ENCODE measurements at places on chromosomes 2 and 18.

- no peak overlapping the region for H3K27ac ChIP-seq
- no peaks in the 10 kb centered on the region for H3K4me1 ChIP-seq
- DNase-seq = no peak
- no peaks in the 10 kb centered on the region for H3K36me3 ChIP-seq
- no peak overlapping the region for H3K4me3 ChIP-seq
- H3K27me3 ChIP-seq = no peaks in the 10 kb centered on the region
Observed at GRCh38 chr2:79686884-79687283, 174.0 kb downstream of the CTNNA2 start.

GRCh38 chr2:200350850-200351285 lies 44.4 kb downstream of the SPATS2L start:
- H3K4me1 ChIP-seq = peaks cover 23% of the 10 kb centered on the region
- no peak for DNase-seq
- H3K36me3 ChIP-seq = no peaks in the 10 kb centered on the region
- H3K4me3 ChIP-seq = no peak overlapping the region

DNA sequence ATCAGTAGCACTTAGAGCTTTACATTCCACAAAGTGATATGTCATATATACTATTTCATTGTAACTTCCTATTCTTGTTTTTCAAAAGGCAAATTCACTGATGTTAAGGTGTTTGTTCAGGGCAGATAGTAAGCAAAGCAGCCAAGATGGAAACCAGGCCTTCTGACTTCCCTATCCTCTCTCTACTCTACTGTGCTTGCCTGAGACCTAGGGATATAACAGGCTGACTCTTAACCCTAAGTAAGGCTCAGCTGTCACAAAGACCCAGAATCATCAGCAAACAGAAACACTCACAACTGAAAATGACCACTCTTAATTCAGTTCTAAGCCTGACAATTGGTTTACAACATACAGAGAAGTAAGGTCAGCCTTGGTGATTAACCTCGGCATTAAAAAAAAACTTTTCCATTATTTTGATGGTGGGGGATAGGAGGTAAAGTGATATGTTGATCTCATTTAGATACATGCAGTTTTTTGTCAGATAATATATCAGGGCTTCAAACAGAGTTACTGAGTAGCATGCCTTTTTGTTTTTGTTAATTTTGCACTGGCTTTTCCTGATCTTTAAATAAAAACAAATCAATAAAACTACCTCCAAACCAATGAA lies 95.4 kb upstream of the CHRNA1 start:
- no peak overlapping the region for H3K4me3 ChIP-seq
- H3K27me3 ChIP-seq = no peaks in the 10 kb centered on the region
- no peaks in the 10 kb centered on the region for H3K36me3 ChIP-seq
- no peak for DNase-seq

GRCh38 chr2:55761024-55761423 lies 67.4 kb upstream of the PNPT1 start:
- no peaks in the 10 kb centered on the region for H3K27me3 ChIP-seq
- H3K27ac ChIP-seq = peak overlapping the region; percentile 64
- peaks cover 11% of the 10 kb centered on the region for H3K4me1 ChIP-seq
- H3K36me3 ChIP-seq = no peaks in the 10 kb centered on the region
- no peak for DNase-seq
- no peak overlapping the region for H3K4me3 ChIP-seq

GRCh38 chr2:115634578-115634977 lies 1192.1 kb downstream of the DPP10 start:
- no peak overlapping the region for H3K27ac ChIP-seq
- H3K4me3 ChIP-seq = no peak overlapping the region
- H3K36me3 ChIP-seq = no peaks in the 10 kb centered on the region
- no peaks in the 10 kb centered on the region for H3K27me3 ChIP-seq
- DNase-seq = no peak
- H3K4me1 ChIP-seq = no peaks in the 10 kb centered on the region

DNA sequence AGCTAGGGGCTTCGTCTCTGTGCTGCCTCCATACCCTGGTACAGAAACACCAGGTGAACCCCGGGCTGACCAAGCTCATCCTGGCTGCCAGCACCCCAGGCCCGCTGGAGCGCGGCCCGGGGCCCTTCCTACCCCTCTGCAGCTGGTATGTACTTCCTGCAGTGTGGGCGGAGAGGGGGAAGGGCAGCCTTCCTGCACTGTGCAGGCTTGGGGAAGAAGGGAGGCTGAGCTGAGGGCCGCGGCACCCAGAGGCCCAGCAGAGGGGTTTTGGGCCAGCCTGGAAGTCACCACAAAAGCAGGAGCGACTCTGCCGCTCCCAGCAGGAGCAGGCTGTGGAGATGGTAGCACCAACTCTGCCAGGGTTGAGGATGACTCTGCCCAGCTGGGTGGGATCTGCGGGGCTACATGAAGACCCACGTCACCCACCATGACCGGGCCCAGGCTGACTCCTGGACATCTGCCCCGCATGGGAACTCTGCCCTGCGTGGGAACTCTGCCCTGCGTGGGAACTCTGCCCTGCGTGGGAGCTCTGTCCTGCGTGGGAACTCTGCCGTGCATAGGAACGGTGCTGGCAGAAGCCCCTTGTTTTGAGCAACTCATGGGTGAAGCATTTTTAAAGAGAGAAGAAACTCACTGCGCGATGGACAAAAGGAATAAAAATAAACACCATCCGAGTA lies 273.3 kb downstream of the NDUFA10 start:
- peak; percentile 29 for DNase-seq
- H3K27ac ChIP-seq = peak overlapping the region; percentile 25
- peak overlapping the region; percentile 3 for H3K4me3 ChIP-seq
- H3K36me3 ChIP-seq = no peaks in the 10 kb centered on the region
- H3K4me1 ChIP-seq = peaks cover 35% of the 10 kb centered on the region
- H3K27me3 ChIP-seq = no peaks in the 10 kb centered on the region

DNA sequence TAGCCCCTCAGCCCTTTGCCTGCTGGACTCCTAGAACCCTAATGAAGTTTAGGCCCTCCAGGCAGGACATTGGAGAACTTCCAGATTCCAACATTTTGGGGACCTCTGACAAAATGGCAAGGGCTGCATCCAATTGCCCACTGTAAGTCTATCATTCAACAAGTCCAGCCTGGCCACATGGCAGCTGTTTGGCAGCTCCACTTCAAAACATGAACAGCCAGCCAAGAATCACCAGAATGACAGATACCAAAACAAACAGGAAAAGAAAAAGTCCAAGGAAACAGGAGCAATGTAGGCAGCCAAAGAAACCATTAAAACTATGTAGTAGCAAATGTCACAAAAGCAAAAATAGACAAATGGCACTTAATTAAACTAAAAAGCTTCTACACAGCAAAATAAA lies 25.5 kb downstream of the SLC4A5 start:
- DNase-seq = no peak
- H3K4me3 ChIP-seq = no peak overlapping the region
- peaks cover 19% of the 10 kb centered on the region for H3K36me3 ChIP-seq
- peaks cover 11% of the 10 kb centered on the region for H3K4me1 ChIP-seq

GRCh38 chr2:175824243-175824642 lies 177.8 kb downstream of the LNPK start:
- H3K4me1 ChIP-seq = no peaks in the 10 kb centered on the region
- no peaks in the 10 kb centered on the region for H3K36me3 ChIP-seq
- no peak overlapping the region for H3K27ac ChIP-seq
- no peak overlapping the region for H3K4me3 ChIP-seq

GRCh38 chr2:46748121-46748520 lies 167.5 kb downstream of the MCFD2 start:
- no peak for DNase-seq
- H3K4me3 ChIP-seq = no peak overlapping the region
- no peaks in the 10 kb centered on the region for H3K36me3 ChIP-seq
- no peak overlapping the region for H3K27ac ChIP-seq

DNA sequence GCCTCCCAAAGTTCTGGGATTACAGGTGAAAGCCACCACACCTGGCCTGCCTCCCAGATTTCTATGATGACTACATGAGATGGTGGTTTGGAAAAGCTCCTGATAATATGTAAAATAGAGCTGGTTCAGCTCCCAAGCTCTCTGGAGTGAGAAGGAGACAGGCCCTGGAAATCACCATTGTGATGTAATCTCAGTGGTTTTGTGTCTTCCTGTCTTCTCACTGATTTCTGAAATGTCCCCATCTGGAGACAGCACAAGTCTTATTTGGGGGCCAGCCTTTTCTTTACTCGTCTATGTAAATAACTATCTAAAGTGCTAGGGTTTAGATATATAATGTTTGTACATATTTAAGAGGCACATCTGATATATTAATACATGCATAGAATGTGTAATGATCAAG lies 64.0 kb downstream of the CCNT2 start:
- no peaks in the 10 kb centered on the region for H3K4me1 ChIP-seq
- H3K4me3 ChIP-seq = no peak overlapping the region
- DNase-seq = no peak

DNA sequence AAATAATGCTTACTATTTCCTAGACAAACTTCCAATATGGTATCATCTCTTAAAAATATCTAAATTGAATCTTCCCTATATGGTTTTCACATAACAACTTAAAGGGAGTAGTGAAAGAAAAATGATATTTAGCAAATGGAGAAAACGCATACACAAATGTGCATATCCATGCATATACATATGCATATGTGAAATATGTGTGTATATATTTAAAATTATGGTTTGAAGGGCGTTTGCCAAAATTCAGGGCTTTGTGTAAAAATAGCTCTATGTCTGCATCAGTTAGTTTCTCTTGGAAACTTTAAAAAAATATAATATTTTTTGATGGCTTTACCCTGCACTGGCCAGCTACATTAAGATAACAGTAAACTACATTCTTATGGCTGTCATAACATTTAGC lies 986.7 kb downstream of the BCL11A start:
- no peaks in the 10 kb centered on the region for H3K27me3 ChIP-seq
- no peak for DNase-seq
- H3K4me1 ChIP-seq = no peaks in the 10 kb centered on the region
- no peaks in the 10 kb centered on the region for H3K36me3 ChIP-seq
- H3K4me3 ChIP-seq = no peak overlapping the region
- no peak overlapping the region for H3K27ac ChIP-seq

DNA sequence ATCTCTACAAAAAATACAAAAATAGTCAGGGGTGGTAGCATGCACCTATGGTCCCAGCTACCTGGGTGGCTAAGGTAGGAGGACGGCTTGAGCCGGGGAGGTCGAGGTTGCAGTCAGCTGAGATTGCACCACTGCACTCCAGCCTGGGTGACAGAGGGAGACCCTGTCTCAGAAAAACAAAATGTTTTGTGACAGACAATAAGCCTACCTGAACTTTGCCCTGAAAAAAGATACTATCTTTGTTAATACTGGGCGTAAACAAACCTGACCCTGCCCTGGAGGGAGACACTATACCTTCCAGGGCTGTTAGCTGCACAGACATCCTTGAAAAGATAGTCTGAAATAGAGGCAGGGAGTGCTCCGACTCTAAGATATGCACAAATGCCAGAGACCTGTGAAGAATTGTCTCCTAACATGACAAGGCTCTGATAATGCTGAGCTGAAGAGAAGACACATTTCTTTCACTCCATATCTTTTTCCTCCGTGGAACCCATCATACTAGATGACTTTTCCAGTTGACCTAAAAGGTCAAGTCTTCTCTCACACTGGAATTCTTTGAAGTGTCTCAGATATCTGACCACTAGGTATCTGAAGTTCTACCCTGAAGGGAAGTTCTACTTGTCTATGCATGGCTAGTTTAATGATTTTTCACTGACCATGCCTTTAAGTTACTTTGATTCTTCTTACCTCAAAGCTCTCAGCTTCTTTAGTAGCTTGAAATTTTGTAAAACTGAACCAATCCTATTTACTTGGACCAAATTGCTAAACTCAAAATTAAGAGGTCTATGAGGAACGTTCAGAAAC lies 20.9 kb upstream of the HK2 start:
- no peak overlapping the region for H3K4me3 ChIP-seq
- no peaks in the 10 kb centered on the region for H3K4me1 ChIP-seq
- no peaks in the 10 kb centered on the region for H3K36me3 ChIP-seq

DNA sequence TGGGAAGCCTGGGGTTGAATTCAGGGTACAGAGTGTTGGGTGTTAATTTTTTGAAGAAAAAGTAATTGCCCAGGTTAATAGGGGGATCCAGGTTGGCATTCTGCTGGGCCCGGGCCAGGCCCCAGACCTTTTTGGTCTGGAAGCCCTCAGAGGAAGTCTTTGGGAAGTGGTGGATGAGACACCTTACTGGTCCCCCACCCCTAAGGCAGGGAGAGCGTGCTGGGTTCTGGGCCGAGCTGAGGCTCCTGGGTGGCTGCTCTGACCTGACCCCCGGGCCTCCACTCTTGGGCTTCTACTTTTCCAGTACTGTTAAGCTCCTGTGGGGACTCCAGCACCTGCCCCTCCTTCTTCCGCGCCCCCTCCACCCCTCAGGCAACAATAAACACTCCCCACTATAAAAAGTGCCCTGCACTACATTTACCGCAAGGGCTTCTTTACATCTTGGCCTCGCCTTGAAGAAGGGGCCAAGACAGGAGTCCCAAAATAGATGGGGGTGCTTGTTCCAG lies 753 bp upstream of the HOXD3 start:
- H3K27ac ChIP-seq = no peak overlapping the region
- peaks cover 34% of the 10 kb centered on the region for H3K4me1 ChIP-seq
- H3K27me3 ChIP-seq = no peaks in the 10 kb centered on the region

GRCh38 chr2:241656190-241656741 lies 18.8 kb downstream of the ATG4B start:
- H3K36me3 ChIP-seq = peaks cover 83% of the 10 kb centered on the region
- no peaks in the 10 kb centered on the region for H3K4me1 ChIP-seq
- DNase-seq = no peak
- H3K27ac ChIP-seq = no peak overlapping the region
- no peak overlapping the region for H3K4me3 ChIP-seq

- no peaks in the 10 kb centered on the region for H3K27me3 ChIP-seq
- H3K4me3 ChIP-seq = no peak overlapping the region
- H3K27ac ChIP-seq = no peak overlapping the region
Observed at GRCh38 chr2:107775791-107776190, 50.9 kb upstream of the RGPD4 start.

DNA sequence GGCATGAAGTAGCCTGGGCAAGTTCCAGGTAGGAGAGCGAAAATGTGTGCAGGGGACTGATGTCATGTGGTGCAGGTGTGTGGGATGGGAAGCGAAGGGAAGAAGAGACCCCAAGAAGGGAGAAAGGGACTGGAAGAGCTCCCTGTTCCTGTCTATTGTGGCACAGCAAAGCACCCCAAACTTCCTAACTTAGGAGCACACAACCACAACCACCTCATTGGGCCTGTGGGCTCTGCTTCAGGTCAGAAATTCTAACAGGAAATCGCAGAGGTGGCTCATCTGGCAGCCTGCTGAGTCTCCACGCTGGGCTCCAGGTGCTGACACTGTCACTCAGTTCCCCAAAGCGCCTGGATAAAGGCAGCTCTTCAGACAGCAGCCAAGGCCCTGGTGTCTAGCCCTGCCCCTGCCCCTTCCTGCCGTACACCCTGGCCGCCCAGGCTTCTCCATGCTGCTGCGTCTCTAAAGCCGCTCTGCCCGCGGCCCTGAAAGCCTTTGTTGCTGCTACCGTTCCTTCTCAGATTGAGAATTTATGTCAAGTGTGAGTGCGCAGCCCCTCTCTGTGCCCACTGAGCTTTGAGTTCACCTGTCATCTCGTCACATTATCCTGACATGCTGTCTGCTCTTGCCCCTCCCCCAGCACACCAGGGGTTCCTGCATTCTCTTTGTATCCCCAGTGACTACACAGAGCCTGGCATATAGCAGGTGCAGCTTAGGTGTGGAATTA lies 140.2 kb upstream of the BCL2L11 start:
- no peak for DNase-seq
- no peak overlapping the region for H3K4me3 ChIP-seq
- H3K27me3 ChIP-seq = no peaks in the 10 kb centered on the region
- H3K36me3 ChIP-seq = no peaks in the 10 kb centered on the region

All from tibial artery (tissue), 4 donors.